NCI-H446 treated with DMSO at 0.1 percent for 48 hours (cell line): ENCODE measurements at places on chromosomes 1 and 21.

DNA sequence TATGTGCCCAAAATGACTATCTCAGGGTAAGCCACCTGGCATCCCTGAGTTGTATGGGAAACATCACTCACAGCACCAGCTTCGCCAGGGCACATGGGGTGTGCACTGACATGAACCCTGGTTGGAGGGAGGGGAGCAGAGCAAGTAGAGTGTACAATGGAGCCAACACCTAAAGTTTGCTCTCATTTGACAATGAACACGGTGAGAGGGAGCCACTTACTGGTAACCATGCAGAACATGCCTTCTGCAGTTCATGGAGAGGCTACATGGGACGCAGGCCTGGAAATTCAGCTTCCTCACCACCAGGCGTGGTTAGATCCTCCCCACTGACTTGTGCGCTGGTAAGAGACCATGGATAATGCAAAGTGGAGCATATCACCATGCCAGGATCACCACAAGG is 10.0 kb upstream of the CPLANE2 start:
- no peak for DNase-seq

DNA sequence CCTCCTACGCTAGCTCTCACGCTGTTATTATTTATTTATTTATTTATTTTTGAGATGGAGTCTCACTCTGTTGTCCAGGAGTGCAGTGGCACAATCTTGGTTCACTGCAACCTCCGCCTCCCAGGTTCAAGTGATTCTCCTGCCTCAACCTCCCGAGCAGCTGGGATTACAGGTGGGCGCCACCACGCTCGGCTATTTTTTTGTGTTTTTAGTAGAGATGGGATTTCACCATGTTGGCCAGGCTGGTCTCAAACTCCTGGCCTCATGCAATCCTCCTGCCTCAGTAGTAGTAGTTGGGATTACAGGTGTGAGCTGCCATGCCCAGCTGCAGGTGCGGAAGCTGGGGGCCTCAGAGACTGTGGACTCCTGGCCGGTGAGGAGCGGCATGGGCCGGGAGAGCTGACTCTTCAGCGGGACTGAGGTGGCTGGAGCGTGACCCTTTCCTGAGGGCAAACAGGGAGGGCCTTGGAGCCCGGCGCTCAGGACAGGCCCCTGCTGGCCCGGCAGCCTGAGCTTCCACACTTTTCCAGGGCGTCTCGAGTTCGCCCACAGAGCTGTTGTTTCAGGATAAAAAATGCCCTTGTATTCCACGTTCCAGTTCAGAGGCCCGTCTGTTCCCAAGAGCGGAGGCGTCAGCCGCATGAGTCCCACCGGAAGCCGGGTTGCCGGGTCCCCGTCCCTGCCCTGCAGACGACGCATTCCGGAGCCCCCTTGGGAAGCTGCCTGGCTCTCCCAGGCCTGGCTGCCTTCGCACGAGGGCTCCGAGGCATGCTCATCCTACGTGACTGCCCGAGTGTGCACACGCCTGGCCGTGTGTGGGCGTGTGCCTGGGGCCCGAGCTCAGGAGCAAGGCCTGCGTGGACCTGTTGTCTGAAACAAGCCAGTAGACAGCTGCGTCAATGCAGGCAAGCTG is 126.2 kb downstream of the SIK1 start:
- no peak for DNase-seq

DNA sequence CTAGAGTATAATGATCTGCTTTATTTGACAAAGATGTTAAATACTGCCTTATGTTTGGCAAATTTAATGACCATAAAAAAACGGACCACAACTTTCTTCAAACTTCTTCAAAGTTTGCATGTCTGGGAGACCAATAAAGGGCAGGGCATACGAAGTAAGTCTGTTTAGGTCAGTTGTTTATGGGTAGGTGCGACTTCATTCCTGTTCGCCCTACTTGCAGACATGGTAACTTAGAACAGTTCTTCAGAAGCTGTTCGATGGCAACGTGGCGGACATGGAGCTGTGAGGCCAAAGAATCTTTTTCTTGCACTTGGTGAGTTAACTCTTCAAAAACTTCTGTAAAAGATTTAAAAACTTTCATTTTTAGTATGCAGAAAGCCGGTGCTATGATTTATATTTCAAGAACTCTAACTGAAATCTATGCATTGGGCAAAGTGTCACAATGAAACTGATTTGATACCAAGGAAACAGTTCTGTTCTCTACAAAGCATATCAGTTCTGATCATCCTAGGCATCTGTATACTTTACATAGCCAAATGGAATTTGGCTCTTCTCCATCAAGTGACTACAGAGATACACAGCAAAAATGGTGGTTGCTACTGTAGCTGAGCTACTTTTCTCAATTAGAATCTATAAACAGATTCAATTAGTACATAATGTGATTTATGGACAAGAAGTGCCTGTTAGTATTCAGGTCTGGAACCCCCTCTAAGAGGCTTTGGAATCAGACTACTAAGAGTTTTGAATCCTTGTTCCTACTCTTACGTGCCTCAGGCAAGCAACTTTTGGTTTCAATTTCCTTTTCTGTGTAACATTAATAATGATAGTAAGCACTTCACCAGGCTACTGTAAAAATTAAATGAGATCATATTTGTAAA is 25.7 kb downstream of the C21orf91 start:
- DNase-seq, result no peak

- DNase-seq, result no peak
Measured at GRCh38 chr1:198199105-198199504, 42.3 kb downstream of the NEK7 start.

- DNase-seq, result no peak
Measured at GRCh38 chr1:40858856-40859416, 3.2 kb downstream of the CITED4 start.

- DNase-seq, result no peak
Measured at GRCh38 chr1:156506450-156506849, 5.9 kb upstream of the MEF2D start.

GRCh38 chr1:9699361-9699760 is 47.8 kb downstream of the PIK3CD start:
- DNase-seq, result no peak

- no peak for DNase-seq
Measured at GRCh38 chr21:30102871-30103270, 63.7 kb downstream of the CLDN17 start.

DNA sequence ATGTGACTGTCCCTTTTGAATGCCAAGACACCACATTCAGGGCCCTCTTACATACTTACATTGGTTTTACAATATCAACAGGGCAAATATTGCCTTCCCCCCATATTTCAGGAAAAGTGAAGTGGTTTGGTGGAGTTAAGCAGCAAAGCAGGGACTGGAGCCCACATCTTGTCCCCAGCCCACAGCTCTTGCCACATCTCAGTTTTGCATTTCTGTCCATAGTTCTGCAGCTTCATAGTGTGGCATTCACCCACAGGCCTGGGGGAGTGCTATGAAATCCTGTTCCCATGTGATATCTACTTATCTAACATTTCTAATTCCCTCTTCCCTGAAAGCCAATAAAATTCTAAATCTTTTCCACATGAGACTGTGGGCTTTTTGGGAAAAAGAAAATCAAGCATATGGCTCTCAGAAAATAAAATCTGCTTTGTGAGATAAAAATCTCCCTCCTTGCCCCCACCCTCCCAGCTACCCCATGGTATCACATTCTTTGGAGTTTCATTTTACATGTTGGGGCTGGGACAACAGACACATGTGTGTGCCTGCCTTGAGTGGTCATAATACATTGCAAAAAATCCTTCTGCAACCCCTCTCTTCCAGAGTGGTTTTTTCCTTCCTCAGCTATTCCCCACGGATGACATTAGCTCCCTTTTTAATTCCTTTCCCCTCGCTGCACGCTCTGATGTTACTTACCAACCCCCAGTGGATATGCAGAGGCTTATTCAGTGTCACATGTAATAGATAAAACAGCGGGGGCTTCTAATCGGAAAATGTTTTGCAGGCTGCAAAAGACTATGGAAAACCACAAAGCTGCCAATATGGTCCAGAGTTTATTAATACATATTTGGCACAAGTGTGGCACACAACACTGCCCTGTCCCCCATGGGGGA is 20.5 kb upstream of the CD2 start:
- no peak for DNase-seq

- DNase-seq, result peak; percentile 68
Measured at GRCh38 chr1:119631433-119632102, 16.5 kb downstream of the ZNF697 start.

DNA sequence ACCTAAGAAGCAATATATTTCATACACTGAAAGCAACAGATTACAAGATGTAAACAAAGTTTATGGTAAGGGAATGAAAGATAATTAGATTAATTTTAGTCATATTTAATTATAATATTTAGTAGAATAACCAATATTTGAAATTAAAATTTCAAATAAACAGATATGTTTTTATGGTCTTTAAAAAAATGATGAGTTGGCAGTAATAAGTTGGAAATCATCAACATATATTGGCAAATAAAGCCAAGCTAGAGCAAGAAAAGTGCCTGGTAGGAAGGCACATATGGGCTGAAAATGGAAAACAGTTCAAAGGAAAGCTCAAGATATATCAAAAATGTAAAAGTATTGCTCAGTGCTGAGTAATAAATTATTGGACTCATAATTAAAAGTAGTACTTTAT is 1274.0 kb downstream of the AMY1C start:
- DNase-seq, result no peak

GRCh38 chr1:229158341-229158921 is 112.5 kb upstream of the RAB4A start:
- no peak for DNase-seq

GRCh38 chr1:8646996-8647395 is 170.4 kb downstream of the RERE start:
- DNase-seq, result no peak

DNA sequence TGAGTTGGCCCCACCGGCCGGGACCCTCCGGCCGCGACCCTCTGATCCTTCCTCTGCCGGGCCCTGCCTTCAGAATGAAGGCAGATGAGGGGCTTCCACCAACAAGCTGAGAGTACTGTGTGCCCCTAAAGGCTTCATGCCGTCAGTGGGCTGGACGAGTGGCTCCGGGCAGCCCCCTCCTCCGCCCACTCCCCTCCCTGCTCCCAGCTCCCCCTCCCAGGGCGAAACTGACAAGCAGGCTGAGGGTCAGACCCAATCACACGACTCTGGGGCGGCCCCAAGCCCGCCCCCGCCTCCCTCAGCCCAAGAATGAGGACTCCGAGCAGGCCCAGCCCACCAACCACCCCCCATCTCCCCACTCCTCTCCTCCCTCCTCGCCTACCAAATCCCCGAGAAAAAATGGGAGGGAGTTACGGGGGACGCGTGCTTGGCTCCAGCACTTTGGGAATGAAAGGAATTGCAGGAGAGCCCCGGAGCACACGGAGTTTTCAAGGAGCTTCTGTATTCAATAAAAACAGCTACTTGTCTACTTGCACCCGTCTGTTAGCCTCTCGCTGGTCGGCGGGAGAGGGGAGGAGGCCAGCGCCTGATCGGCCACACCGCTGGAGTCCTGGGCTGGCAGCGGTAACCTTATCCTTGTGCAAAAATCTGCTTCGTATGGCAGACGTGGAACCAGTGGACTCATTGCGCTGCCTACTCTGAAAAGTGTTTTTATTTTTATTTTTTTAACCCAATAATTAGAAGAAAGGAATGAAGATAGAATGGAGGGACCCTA is at the start of gene COL11A1:
Gene COL11A1, minus strand, starts transcription at position 147 of the 775 bp plus-strand sequence. CDS start 344 bp downstream, outside the sequence.
- no peak for DNase-seq

DNA sequence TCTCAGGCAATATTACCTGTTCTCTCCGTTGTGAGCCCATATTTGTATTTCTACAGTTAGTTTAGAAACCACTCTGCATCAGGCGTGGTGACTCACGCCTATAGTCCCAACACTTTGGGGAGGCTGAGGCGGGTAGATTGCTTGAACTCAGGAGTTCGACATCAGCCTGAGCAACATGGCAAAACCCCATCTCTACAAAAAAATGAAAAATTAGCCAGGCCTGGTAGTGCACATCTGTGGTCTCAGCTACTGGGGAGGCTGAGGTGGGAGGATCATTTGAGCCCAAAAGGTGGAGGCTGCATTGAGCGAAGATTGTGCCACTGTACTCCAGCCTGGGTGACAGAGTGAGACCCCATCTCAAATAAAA is 19.7 kb upstream of the ID3 start:
- DNase-seq, result no peak

- no peak for DNase-seq
Measured at GRCh38 chr1:89457046-89457445, 67.6 kb upstream of the LRRC8B start.

- DNase-seq, result no peak
Measured at GRCh38 chr1:206131037-206131436, 13.8 kb upstream of the AVPR1B start.

- DNase-seq, result peak; percentile 69
Measured at GRCh38 chr1:203492748-203493130, 1.2 kb upstream of the OPTC start.

- DNase-seq, result no peak
Measured at GRCh38 chr1:226649780-226650179, 89.3 kb downstream of the ITPKB start.

DNA sequence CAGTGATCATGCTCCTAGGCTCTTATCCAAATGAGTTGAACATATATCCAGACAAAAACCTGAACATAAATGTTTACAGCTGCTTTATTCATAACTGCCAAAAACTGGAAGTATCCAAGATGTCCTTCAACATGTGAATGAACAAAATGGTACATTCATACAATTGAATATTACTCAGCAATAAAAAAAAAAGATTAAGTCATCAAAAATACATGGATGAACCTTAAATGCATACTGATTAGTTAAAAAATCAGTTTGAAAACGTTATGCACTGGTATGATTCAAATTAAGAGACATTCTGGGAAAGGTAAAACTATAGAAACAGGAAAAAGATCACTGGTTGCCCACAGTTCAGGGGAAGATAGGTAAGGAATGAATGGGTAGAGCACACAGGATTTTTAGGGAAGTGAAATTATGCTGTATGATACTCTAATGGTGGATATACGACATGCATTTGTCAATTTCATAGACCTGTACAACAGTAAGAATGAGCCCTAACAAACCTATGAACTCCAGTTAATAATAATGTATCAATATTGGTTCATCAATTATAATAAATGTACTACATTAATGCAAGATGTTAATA is 3.1 kb downstream of the LRRC40 start:
- no peak for DNase-seq

DNA sequence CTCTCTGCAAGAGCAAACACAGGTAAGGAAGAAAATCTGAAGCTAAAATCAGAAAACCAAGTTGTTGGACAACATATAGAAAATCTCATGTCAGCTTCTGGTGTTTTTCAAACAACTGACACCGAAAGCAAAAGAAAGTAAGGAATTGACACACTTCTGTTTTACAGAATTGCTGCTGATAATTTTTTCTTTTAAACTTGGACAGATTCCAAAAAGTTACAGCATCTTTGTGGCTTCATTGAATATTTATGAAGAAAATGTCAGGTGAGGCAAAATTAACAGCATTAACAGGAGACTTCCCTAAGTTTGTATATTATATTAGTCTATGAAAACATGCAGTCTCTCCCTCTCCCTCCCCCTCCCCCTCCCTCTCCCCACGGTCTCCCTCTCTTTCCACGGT is 14.9 kb upstream of the CTSS start:
- no peak for DNase-seq

GRCh38 chr1:203935321-203935720 is 73.9 kb downstream of the SNRPE start:
- DNase-seq, result no peak

- DNase-seq, result no peak
Measured at GRCh38 chr1:61828805-61829204, 86.5 kb downstream of the PATJ start.

- DNase-seq, result no peak
Measured at GRCh38 chr1:156559086-156559796, 13.1 kb downstream of the IQGAP3 start.

GRCh38 chr21:42216726-42217572 is 2.0 kb upstream of the ABCG1 start:
- no peak for DNase-seq
